Fibroblast of skin of scalp (primary cell): ENCODE measurements at places on chromosomes 13 and 19.
A peak's percentile ranks its signal among the peaks of the same experiment; 100 is the strongest.

GRCh38 chr19:23972161-23972560 is 57.5 kb downstream of the ZNF726 start:
- DNase-seq: no peak

GRCh38 chr19:48400018-48400742 is 6.7 kb downstream of the GRIN2D start:
- peak; percentile 82 for DNase-seq

GRCh38 chr13:20911037-20911436 is 8.5 kb upstream of the XPO4 start:
- DNase-seq: no peak

DNA sequence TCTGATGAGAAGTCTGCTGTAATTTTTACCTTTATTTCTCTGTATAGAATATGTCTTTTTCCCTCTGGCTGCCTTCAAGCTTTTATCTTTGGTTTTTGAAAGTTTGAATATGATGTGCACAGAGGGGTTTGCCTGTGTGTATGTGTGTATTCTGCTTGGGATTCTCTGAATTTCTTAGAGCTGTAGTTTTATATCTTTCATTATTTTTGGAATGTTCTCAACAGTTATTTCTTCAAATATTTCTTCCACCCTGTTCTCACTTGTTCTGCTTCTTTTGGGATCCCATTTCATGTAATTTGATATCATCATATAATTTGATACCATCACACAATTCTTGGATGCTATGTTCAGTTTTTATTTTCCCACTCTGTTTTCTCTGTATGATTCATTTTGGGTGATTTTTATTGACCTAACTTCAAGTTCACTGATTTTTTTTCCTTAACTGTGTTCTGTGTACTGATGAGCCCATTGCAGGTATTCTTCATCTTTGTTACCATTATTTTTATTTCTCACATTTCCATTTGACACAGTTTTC is 7.5 kb downstream of the COG3 start:
- peak; percentile 34 for DNase-seq

GRCh38 chr19:2476451-2477140 is 669 bp downstream of the GADD45B start:
- peak; percentile 88 for DNase-seq

DNA sequence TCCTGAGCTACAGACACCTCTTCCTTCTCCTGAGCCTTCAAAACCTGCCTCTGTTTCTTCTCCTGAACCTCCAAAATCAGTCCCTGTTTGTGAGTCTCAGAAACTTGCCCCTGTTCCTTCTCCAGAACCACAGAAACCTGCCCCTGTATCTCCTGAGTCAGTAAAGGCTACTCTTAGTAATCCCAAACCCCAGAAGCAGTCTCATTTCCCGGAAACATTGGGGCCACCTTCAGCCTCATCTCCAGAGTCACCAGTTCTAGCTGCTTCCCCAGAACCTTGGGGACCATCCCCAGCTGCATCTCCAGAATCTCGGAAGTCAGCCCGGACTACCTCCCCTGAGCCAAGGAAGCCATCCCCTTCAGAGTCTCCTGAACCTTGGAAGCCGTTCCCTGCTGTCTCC is 10.0 kb downstream of the CHAMP1 start:
- no peak for DNase-seq

- DNase-seq: no peak
These were observed 1.0 kb downstream of the KLK11 start for GRCh38 chr19:51025401-51025800.

GRCh38 chr13:105598529-105598928 is 936.9 kb downstream of the EFNB2 start:
- DNase-seq: peak; percentile 38

DNA sequence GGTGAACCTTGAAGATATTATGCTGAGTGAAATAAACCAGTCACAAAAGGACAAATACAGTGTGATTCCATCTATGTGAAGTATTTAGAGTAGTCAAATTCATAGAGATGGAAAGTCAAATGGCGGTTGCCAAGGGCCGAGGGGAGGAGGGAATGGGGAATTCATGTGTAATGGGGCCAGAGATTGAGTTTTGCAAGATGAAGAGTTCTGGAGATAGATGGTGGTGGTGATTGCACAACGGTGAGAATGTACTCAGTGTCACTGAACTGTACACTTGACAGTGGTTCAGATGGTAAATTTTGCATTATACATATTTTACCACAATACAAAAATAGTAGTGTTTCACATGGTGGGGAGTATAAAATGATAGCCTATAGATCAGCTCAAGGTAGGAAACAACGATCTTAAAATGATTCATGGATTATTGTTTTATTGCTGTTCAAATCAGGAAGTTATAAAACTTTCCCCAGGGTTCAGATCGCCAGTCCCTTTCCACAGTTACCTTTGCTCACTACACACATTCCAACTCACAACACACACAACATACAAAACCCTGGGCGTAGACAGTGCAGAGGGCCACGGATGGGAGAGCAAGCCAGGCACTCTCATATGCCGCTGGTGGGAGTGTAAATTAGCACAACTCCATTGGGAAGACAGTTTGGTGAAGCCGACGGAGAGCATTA is 219.9 kb downstream of the ZIC5 start:
- no peak for DNase-seq

DNA sequence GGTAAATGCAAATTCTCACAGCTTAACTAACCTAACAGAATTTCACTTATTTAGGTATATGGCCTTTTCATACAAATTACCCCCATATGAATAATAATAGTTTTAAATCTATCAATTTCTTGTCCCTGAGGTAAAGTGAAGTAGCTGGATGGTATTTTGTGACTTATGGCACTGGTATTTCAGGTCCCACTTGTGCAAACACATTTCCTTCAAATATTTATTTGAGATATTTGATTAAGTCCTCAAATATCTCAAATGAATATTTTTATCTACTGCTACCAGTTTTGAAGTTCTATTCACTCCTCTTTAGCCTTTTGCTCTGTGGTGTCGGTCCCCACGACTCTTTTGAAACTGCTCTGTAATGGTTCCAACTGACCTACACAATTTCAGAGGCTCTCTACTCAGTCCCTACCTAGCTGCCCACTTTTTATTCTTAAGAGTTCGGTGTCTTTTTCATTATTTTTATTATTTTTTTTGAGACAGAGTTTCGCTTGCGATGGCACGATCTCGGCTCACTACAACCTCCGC is 59.6 kb upstream of the ZDHHC20 start:
- DNase-seq: no peak

- no peak for DNase-seq
These were observed 728.7 kb downstream of the DIAPH3 start for GRCh38 chr13:59435024-59435423.

GRCh38 chr19:19257836-19258588 is 15.1 kb downstream of the TM6SF2 start:
- no peak for DNase-seq

- DNase-seq: no peak
These were observed 26.4 kb downstream of the LEUTX start for GRCh38 chr19:39805104-39805503.

DNA sequence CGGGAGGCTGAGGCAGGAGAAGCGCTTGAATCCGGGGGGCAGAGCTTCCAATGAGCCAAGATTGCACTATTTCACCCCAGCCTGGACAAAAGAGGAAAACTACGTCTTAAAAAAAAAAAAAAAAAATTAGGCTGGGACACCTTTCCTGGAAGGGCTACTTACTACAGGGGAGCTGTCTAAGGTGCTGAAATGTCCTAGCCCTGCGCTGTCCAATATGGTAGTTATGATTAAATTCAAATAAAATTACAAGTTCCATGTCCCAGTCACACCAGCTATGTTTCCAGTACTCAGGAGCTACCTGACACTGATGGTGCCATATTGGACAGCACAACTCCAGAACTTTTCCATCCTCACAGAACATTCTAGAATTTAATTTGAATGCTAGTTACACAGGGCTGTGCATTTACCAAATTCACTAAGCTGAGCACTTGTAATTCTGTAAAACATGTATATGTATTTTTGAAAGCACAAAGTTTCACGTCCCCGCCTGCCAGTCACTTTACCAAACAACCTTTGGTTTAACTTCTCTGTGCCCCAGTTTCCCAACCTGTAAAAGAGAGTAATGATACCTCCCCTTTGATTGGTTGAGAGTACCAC is 9.2 kb upstream of the ZSCAN22 start:
- peak; percentile 39 for DNase-seq

DNA sequence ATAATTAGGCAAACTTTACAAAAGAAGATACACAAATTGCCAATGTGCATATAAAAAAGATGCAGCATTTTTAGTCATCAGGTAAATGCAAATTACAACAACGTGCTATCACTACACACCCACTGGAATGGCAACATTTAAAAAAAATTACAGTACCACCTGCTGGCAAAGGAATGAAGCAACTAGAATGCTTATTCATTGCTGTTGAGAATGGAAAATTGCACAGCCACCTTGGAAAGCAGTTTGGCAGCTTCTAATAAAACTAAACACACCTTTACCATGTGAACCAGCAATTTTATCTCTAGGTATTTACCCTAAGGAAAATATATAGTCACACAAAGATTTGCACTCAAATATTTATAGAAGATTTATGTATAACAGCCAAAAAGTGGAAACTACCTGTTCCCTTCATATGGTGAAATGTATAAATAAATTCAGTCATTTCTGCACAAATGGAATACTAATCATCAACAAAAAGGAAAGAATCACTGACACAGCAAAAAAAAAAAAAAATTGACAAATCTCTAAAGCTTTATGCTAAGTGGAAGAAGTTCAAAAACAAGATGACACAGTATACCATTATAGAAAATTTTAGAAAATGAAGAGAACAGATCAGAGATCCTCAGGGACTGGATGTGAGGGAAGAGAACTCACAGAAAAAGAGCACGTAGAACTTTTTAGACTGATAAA is 30.3 kb downstream of the OXGR1 start:
- no peak for DNase-seq

DNA sequence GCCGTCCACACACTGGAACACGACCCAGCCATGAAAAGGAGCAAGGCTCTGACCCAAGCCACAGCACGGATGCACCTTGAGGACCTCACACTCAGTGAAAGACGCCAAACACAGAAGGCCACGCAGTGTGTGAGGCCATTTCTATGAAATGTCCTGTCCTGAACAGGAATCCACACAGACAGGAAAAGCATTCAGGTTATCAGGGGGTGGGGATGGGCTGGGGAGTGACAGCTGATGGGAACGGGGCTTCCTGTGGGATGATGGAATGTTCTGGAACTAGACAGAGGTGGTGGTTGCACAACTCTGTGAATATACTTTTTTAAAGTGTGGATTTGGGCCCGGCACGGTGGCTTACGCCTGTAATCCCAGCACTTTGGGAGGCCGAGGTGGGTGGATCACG is 30.6 kb downstream of the GPX4 start:
- DNase-seq: no peak

DNA sequence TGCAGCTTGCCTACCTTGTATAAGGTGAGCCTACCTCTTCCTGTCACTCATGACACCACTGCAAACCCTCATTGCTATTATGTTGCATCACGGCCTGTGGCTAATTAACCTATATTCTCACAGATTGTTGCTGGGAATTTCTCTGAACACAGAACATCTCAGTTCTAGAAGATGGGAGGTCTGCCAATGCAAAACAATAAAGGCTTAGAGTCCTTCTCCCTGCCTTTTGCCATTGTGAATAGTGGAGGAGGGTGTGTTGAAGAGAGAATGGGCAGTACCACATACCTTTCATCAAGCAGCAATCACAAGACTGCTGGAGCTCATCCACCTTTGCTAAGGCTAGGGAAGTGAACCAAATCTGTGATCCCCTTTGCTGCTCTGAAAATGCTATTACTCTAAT is 34.4 kb downstream of the WDFY2 start:
- DNase-seq: no peak

DNA sequence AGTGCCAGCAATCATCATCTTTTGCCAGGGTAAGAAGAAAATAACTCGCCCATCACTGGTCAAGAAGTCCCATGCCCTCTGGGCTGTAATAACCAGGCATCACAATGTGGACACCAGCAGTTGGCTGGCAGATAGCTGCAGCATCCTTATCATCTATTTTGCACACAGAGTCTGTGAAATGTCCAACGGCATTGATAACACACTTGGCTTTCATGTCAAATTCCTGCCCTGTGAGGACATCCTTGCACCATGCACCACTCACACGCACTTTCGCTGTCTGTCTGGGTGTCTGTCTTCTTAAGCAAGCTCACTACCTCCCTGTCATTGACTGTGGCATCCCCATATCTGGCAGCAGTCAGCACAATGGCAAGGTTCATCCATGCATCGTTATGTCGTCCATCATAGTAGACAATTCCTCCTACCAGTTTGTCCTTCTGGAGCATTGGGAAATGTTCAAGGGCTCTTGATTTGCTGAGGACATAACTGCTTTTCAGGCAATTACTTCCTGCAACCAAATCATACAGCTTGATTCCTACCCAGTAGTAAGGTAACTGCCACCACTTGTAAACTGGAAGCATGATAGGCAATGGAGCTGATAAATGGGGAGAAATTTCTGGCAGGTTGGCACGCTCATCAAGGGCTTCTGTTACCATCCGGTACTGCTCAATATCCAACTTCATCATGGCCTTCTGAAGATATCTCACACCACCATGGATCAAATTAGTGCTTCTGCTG is 6.8 kb upstream of the ZSCAN5A start:
- DNase-seq: no peak

DNA sequence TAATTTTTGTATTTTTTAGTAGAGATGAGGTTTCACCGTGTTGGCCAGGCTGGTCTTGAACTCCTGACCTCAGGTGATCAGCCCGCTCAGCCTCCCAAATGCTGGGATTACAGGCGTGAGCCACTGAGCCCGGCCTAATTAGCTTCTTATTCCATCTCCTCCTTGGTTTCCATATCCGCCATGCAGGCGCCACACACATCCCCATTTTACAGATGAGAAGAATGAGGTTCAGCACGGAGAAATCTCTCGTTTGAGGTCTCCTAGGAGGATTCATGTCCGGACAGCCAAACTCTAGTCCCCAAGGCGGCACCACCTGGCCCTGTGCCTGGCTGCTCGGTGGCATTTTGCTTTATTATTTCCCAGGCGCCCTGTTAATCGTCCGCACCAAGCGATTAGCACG is 46.2 kb upstream of the PTPRS start:
- DNase-seq: no peak

DNA sequence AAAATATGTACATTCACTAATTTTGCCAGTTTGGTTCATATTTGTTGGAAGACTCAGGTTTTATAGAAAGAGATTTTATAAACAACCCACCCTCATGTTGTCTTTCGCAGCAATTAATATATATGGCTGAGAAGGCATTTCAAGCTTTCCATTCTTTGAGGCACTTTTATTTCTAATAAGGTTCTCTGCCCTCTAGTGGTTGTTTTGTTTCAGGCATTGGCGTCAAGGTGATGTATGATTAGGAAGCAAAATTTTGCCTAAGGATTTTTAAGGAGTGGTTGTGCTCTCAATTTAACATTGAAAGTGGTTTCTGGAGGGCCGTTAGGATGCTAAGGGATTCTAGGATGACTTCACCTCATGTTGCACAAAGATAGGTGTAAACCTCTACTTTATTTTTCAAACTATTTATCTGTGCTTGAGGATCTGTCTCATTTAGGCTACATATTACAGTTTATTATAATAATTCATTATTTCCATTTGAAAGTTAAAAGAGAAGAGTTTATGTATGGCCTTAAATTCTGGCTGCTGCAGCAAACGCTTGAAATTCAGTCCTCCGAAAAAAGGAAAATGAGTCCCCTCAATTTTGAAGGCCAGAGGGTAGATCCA is 35.9 kb downstream of the OXGR1 start:
- DNase-seq: peak; percentile 29
